ENCODE measurements at places on chromosomes 12 and 14.

DNA sequence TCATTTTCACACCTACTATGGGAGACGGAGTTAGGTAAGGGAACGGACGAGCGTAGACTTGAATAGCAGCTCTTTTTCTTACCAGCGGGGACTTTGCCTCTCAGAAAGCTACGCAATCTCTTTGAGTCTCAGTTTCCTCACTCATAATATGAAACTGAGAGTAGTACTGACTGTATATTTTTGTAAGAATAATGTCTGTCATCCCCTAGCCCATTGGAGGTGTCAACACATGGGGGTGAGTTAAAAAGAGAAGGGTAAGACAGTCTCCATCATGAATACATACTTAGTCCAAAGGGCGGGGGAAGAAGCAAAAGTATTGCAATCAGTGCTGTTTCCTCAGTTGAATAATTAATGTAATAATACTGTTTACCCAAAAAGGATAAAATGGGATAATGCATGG lies 592.2 kb downstream of the NRXN3 start:
- DNase-seq: no peak

DNA sequence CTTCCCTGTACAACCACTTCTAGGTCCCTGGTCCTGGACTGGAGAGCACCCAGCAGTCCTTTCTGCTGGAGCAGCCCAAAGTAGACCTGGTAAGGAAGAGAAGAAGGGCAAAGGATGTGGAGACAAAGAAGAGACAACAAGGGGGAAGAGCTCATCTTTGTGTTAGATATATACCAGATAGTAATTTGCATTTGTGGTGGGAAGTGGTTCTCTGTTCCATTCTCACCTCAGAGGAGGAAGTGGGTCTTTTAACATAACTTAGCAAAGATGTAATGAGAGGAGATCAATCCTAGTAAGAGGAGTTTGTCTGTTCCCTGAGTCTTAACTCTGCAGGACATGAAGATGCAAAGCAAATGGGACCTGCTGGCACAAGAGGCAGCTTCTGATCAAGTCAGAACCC lies 8.0 kb downstream of the CCDC198 start:
- DNase-seq: no peak

DNA sequence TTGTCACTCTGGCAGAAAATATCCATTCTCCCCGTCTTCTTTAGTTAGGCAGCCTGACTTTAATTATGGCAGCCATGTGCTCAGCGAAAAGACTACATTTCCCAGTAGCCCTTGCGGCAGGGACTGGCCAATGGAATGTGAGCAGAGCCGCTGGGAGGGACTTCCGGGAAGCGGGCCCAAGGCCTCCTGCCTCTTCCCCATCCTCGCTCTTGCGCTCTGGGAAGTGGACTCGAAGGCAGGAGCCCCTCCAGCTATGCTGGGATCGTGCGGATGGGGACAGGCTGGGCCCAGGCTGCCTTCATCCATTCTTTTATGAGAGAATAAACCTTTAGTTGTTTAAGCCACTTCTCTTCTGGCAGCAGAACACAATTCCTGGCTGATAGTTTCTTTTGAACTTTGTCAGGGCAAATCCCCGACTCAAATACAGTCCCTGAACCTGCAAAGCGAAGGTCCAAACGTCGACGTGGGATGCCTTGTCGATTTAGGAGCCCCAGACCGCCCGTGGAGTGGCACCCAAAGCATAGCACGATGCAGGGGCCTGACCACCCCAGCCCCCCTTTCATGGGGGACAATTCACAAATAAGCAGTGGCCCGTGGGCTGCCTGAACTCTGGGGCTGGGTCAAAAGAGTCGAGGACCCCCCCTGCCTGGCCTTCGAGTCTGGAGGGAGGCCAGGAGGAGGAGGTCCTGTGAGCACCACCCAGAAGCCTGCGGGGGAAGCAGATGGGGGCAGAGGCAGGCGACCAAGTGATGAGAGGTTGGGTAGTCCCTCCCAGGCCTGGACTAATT lies 15.6 kb upstream of the LRTM2 start:
- peak; percentile 90 for DNase-seq

- no peak for DNase-seq
Measured at GRCh38 chr12:20585055-20585625, 110.0 kb upstream of the SLCO1C1 start.

GRCh38 chr14:92459030-92459949 lies 54.3 kb upstream of the RIN3 start:
- no peak for DNase-seq

- DNase-seq: peak; percentile 42
Measured at GRCh38 chr14:100849115-100849781, 23.3 kb downstream of the MEG3 start.

DNA sequence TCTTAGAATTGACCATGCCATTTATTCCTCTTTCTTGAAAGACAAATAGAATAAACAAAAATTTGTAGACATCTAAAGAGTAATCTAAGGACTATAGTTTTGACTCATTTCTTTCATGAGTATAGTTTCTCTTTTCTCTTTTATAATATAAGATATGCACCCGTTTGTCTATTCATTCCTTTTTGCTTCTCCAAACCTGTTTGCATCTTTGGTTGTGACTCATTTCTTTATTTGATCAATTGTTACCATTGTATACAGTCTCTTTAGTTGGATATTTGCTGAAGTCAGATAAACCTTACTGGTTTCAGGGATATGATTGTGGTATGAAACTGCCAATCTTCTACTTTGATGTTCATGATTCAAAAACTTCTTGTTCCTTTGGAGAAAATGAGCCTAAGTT lies 268.7 kb downstream of the FBXL14 start:
- DNase-seq: no peak

DNA sequence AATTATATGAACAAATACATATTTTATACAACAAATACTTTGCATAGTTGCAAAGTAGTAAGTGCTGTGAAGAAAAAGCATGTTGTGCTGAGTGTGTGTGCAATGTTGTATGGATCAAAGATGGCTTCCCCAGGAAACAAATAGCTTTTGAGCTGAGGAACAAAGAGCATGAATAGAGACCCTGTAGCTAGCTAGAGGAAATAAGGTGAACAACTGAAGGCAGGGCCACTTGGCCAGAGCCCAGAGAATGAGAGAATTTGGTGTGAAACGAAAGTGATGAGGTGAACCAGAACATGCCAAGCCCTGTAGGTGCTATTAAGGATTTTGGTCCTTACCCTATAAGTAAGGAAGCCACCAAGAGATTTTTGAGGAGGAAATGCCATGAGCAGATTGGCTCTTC lies 17.1 kb downstream of the DYRK2 start:
- DNase-seq: no peak

DNA sequence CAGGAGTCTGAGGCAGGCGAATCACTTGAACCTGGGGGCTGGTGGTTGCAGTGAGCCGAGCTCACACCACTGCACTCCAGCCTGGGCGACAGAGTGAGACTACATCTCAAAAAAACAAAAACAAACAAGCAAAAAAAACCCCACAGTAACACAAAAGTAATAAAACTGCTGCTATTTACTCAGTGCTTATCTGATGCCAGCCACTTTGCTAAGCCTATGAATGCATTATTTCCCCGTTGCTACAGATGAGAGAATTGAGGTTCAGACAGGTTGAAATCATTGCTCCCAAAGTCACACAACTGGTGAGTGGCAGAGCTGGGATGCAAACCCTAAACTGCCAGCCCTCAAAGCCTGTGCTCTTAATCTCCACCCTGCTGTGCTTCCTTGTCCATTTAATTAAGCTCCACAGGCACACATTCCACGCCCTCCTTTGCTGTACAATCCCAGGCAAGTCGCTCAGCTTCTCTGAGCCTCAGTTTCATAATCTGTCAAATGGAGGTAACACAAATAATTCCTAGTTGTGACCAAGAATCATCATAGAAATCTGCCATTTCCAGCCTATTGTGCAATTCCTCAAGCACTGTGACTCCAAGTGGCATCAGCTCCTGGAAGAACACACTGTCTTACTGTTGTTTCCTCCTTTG lies 5.7 kb upstream of the OAS3 start:
- no peak for DNase-seq

- DNase-seq: no peak
Measured at GRCh38 chr12:10559244-10559643, 53.6 kb downstream of the EIF2S3B start.

GRCh38 chr12:12954356-12954755 lies 2.4 kb upstream of the GPRC5D start:
- no peak for DNase-seq

DNA sequence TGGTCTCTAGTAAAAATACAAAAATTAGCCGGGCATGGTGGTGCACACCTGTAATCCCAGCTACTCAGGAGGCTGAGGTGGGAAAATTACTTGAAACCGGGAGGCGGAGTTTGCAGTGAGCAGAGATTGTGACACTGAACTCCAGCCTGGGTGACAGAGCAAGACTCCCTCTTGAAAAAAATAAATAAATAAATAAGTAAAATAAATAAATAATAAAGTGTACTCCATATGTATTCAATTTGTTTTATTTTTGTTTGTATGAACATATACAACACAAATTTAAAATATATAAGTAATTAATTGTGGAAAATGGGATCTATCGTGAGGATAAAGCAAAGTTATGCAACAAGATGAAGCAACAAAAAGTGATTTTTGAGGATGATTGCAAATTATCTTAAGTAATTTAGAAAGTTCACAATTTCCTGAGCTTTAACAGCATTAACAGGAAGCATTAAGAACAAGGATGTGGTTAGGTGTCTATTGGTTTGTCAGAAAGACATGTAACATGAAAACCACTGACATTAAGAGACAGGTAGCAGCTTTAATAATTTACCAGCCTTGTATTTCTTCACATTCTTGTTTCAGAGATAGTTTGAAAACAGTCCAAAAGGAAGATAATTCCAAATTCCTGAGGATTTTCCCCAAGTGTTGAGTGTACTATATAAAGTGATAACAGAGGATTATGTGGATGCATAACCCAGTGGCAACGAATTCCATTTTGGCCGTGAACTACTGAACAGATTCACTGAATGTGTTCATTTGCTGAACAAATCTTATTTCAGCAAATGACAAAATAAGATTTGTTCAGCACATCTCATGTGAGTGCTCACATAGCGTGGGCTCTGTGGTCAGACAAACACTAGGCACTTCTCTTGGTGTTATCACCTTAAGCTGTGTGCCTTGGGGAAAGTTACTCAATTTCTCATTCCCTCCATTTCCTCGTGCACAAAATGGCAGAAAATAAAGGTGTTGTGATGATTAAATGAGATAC lies 68.6 kb upstream of the RESF1 start:
- no peak for DNase-seq

GRCh38 chr12:129552996-129553750 lies 350.7 kb downstream of the TMEM132D start:
- no peak for DNase-seq

DNA sequence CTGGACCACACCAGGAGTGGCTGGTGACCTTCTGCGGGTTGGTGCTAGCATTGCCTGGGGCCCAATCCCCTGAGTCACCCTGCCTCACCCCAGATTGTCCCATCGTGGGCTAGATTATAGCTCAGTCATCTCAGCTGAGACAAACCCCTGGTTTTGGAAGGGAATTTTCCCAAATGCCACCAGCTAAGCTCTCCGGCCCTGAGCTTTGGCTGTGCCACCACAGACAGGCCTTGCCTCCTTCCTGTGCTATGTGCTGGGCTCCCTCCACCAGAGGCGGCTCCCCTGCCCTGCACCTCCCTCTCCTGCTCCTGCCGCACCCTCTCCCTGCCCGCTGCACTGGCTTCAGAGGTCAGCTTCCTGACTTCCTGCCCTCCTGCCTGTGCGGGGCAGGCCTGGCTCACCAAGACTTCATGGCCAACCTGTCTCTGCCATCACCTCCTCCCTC lies 196.3 kb downstream of the TSPAN9 start:
- DNase-seq: no peak

GRCh38 chr12:76871742-76872141 lies 7.1 kb downstream of the CSRP2 start:
- peak; percentile 58 for DNase-seq

GRCh38 chr14:51472881-51473280 lies 178.8 kb upstream of the FRMD6 start:
- DNase-seq: peak; percentile 32

DNA sequence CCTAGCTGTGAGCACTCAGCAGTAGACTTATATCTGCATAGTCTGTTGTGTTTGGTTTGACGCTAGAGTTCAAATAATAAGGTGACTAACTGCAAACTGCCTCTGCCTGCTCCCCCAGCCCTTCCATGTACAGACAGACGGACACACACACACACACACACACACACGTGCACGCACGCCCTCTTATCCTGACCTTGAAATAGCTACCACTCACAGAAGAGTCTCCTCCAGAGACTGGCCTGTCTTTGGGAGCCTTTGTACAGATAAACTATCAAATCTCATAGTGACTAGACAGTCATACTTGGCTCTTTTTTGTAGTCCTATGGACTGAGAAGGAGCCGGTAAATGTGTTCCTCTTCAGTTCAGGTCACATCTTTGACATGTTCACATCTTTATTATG lies 158.4 kb downstream of the FBXL14 start:
- no peak for DNase-seq

DNA sequence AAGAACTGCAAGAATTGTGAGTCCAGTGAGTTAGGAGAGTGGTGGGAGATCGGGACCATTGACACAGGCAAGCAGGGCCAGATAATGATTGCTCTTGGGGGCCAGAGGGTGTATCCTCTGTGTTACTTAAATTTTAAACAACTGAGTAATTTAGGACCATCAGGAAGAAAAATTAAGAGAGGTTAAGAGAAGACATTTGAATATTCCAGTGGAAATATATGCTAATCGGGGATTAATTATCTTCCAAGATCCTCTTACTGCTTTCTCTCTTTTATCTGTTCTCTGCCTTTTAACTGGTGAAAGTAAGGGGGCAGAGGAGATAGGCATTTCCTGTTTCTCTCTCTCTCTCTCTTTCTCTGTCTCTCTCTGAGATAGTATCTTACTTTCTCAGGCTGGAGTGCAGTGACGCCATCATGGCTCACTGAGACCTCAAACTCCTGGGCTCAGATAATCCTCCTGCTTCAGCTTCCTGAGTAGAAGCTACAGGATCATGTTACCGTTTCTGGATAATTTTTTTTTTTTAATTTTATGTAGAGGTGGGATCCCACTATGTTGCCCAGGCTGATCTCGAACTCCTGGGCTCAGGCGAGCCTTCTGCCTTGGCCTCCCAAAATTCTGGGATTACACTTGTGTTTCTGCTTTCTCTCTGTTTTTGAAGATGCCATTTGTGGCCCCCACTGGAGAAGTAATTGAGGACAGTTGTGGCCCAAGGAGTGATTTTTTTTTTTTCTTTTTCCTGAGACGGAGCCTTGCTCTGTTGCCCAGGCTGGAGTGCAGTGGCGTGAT lies 85.1 kb downstream of the DIP2B start:
- peak; percentile 86 for DNase-seq

DNA sequence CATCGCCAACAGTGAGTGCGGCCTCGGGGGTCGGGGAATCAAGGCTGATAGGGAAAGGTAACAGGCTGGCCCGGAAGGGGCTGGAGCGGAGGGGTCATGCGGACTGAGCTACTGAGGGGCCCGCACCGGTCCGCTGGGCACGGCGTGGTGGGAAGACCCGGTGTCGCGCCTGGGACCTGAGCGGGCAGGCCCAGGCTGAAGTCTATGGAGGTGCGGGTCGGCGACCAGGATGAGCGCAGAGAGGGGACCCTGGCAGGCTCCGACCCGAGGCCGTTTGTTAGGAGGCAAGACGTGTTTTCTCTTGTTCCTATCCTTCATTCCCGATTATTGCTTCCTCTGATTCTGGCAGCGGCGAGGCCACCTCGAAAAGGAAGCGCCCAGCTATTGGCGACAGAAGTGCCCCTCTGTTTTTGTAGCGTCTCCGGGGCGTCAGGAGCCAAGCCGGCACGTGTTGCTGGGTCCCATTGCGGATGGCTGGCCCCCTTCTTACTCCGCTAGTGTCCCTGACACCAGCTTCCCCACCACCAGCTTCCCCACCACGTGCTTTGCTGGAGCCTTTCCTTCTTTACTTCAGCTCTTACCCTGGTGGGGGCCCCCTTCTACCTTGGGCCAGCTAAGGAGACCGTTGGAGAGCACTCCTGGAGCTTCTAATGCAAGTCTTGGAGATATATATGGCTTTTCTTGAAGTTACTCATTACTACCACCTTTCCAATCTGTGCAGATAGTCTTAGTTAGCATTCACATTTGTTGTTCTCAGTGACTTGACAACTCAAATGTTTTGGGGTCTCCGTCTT lies 653 bp downstream of the PA2G4 start:
- no peak for DNase-seq

Measured in fibroblast of the aortic adventitia (primary cell).